ENCODE measurements at places on chromosomes 1 and 21.

- DNase-seq = no peak
These were observed 383.3 kb downstream of the HHAT start for GRCh38 chr1:210711825-210712612.

- DNase-seq = no peak
These were observed 20.8 kb upstream of the SLC35F3 start for GRCh38 chr1:233883671-233884070.

GRCh38 chr1:8712413-8713231 is 104.8 kb downstream of the RERE start:
- DNase-seq = peak; percentile 38

GRCh38 chr1:191582169-191582568 is 576.1 kb upstream of the RGS18 start:
- DNase-seq = no peak

DNA sequence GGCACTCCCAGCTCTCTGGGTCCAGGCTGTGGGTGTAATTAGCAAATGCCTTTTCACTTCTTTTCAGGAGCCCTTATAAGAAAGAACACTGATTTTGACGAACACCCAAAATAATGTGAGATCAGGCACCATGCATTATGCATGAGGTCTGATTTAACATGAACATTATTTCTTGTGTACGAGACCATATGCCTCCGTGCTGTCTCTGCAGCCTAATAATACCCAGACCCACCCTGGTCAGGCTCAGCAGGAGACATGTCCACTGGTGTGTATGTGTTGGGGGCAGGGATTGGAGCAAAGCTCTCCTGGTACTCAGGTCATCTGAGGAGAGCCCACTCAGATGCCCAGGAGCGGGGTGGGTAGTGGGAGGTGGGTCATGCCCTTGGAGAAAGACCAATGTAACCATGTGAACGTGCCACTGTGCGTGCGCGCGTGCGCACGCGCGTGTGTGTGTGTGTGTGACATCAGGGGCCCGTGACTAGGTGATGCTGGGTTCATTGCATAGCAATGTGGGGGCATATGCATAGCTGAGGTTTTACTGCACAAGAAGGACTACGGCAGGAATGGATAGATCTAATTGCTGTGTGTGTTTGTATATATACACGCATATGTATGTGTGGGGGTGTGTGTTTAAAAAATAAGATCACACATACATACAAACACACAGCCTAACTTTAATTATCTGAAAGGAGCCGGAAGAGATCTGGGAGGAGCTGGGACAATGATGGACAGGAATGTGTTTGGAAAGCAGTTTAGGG is 7.1 kb downstream of the POU3F1 start:
- DNase-seq = no peak

- DNase-seq = peak; percentile 13
These were observed 44.5 kb upstream of the PRRX1 start for GRCh38 chr1:170619241-170620028.

DNA sequence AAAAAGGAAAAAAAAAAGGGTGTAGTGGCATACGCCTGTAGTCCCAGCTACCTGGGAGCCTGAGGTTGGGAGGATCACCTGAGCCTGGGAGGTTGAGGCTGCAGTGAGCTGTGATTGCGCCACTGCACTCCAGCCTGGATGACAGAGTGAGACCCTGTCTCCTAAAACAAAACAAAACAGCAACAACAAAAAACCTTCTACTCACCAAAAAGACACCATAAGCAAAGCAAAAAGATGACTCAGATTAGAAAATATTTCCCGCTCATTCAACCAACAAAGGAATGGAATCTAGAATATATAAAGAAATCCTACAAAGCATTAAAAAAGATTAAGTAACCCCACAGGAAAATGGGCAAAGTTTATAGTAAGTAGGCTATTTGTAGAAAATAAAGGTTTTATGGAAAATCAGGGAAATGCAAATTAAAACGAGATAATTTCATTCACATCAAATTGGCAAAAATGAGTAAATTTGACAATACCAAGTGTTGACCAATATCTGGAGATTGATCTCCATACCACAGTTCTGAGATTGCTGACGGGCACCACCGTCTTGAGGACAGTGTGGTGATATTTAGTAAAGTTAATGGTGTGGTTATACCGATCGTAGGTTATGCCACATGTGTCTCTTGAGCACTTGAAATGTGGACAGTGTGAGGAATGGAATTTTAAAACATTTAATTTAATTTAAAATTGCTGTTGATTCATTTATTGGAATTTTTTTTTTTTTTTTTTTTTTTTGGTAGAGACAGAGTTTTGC is 54.0 kb downstream of the PIK3CD start:
- no peak for DNase-seq

DNA sequence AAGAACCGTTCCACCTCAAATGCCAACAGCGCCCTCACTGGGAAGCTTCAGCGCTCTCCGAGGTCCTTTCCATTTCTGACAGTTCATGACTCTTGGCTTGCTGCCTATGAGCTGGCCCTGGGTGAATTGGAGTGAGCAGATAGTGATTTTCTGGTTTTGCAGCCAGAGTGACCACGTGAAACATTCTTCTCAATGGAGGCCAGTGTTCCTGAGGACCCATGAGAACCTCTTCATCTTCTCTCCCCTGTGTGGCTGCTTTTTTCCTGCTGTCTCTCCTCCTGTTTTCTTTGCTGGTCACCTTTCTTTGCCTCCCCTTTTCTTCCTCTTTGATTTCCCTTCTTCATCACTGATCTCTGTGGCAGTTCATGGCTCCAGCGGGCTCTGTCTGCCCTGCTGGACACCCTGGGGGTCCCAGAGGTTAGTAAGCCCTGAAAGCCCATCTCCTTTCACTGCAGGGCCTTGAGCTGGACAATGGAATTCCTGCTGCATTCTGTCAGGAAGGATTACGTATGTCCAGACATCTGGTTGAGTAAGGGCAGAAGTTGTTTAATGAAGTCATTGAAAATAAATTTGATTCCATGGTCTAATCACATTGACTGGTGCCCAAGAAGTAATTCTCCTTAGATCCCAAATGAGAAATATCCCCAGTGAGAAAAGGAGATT is 29.9 kb downstream of the VASH2 start:
- no peak for DNase-seq

- DNase-seq = peak; percentile 77
These were observed 378.4 kb downstream of the ADGRL2 start for GRCh38 chr1:82179131-82179530.

- no peak for DNase-seq
These were observed 7.3 kb downstream of the SON start for GRCh38 chr21:33549848-33550771.

- no peak for DNase-seq
These were observed 42.6 kb downstream of the F13B start for GRCh38 chr1:197024460-197024859.

DNA sequence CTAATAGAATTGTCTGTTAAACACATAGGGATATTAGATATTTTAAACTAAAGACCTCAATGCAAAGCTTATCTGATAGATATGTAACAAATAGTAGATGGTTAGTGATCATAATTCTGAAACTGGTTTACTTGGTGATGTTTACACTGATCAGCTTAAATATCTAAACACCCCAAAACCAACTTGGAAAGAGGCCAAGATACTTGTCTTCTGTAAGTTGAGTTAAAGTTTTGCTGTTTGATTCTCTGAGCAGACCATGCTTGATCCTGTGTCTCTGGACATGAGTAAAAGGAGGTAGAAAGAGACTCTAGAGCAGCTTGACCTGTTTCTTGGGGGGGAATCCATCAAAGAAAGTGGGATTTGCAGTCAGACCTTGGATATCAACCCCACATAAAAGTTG is 107.5 kb downstream of the NEK7 start:
- DNase-seq = no peak

GRCh38 chr1:57770772-57771171 is 346.9 kb upstream of the DAB1 start:
- DNase-seq = no peak

- DNase-seq = no peak
These were observed 18.1 kb downstream of the URB2 start for GRCh38 chr1:229643996-229644745.

DNA sequence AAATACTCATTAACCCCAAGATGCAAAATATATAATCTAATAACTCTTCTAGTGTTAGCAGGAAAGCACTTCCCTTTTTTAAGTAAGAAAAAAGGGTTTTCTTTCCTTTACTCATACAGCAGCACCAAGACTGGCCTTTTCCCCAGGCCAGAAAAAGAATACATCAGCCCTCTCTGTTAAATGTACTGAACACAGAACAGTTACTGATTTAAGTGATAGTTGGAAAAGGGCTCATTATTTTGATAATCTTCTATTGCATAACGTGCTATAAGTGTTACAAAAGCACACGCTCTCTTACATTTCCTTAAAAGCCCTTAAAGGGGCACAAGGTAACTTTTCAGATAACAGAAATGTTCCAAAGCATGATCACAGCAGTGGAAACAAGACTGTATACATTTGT is 142.9 kb downstream of the TIAM1 start:
- DNase-seq = no peak

DNA sequence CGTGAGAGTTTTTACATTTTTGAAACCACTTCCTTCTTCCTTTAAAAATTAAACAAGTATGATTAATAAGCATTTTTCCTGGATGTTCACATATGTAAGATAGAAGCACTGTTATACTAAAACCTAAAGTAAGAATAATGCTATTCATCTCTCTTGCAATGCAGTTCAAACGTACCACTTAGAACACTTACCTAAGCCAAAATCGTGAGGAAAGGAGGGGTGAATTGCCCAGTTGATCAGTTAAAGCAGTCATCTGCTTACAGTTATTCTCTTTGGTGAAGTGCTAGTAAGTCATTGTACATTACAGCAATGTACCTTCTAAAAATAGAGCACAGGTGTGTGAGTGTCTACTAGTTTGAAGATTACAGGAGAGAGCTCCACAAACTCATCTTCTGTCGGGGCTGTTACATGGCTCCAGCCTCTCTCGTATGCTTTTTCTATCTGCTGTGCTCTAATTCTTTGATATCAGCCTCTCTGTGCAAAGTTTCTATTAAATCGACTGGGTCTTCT is 3.4 kb downstream of the NCAM2 start:
- DNase-seq = no peak

DNA sequence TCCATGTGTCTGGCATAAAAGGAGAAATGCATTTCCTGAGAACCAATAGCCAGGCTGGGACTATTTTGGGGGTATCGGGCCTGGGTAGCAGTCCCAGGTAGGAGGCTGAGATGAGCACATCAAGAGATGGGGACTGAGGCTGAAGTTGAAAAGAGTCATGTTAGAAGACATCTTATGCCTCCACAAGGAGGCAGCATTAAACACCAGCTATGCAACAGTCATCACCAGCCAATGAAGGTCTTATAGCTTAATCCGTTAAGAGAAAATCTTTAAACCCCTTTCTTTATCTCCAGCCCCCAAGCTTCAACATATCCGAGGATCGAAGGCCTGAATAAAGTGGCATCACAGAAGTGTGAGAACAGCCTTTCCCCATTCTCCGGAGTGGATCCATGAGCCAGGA is 640.7 kb upstream of the PTBP2 start:
- no peak for DNase-seq

DNA sequence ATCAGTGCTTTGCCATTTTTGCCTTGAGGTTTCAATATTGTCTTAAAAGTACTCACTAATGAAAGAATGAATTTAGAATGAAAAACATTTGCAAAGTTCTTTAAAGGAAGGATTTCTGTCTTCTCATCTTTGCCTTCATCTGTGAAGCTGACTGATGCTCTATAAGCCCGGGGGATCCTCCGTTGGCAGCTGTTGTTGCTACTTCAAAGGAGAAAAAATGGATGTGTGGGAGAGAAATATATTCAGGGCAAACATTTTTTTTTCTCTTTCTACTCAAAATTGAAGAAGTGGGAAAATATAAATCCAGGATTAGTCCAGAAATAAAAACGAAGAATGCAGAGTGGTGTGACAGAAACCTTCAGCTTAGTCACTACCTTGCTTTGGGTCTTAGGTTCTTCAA is 142.5 kb downstream of the OLFM3 start:
- no peak for DNase-seq

- no peak for DNase-seq
These were observed 43.4 kb downstream of the EIF2D start for GRCh38 chr1:206568779-206569352.

- no peak for DNase-seq
These were observed 98.5 kb downstream of the ASH1L start for GRCh38 chr1:155463865-155464650.

- no peak for DNase-seq
These were observed 116.6 kb downstream of the NTMT2 start for GRCh38 chr1:170262276-170262939.

GRCh38 chr1:169044971-169045370 is 61.5 kb upstream of the ATP1B1 start:
- DNase-seq = peak; percentile 24

GRCh38 chr1:145884675-145885074 is 991 bp downstream of the ANKRD35 start:
- no peak for DNase-seq

DNA sequence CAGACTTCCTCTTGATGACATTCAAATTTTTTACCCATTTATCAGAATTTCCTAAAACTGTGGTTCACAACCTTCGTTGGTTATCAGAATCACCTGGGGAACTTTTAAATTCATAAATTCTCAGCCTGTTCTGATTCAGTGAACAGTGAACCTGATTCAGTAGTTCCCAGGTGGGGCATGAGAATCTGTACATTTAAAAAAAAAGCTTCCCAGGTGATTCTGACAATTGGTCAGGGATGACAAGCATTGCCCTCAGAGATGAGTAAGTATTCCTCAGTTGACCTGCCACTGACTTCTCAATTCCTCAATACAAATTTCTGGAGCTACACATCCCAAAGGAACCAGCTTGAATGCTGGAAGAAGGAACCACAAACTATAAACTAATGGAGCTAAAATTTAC is 23.5 kb upstream of the CR2 start:
- no peak for DNase-seq

DNA sequence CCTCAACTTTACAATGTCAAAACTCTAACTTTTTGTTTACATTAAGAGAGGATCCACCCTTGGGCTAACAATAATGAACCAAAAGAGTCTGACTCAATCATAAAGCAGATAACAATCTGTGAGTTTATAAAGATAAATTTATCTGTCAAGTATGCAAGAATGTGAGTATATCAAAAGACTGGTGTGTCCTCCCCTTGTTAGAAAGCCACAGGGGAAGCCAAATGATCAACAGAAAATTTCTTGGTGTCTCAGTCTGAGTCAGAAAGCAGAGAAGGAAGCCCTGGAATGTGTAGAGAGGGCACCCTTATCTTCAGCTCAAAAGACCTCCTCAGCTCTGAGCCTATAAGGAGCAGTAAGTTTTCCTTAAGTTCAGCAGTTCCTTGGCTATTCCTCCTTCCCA is 13.9 kb upstream of the PDIK1L start:
- no peak for DNase-seq

DNA sequence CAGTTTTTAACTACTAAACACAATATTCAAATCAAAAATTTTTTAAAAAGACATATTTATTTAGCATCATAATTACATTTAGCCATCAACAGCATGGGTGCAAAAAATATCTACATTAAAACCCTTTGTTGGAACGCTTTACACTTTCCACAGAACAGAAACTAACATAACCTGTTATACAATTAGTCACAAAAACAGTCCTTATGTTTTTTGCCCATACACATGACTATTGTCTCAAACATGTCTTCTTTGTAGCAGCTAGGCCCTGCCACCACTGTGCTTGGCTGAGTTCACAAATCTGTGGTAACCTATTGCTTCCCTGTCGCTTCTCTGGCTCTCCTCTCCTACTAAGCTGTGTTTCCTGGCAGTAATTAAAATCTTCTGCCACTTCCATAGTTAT is 1350.0 kb upstream of the ADGRL2 start:
- no peak for DNase-seq
